Epithelial cell of alveolus of lung (primary cell): ENCODE measurements at places on chromosomes 12 and 14. TPM values are rescaled to one million over a fixed set of nuclear protein-coding genes. Genes with fewer than 3 reads are reported as not detected.

Gene NRL
- total RNA-seq: 1.0 and 3.0 TPM in 2 replicates

Gene SLCO1B1
- not detected in 2 replicates for total RNA-seq

Gene KRT72
- not detected in 2 replicates for total RNA-seq

Gene LGR5
- total RNA-seq: not detected in 2 replicates

Gene DTX1
- total RNA-seq: 0.39 TPM in 1 of 2 replicates, not detected in the other

Gene RASAL1
- total RNA-seq: not detected in 2 replicates

Gene KRT6B
- 1.0 TPM in 1 of 2 replicates, not detected in the other for total RNA-seq

Gene RHOJ
- 1.4 and 5.3 TPM in 2 replicates for total RNA-seq

Gene GLT8D2
- 8.2 and 13.1 TPM in 2 replicates for total RNA-seq

Gene NUP107
- 18.9 and 20.4 TPM in 2 replicates for total RNA-seq

Gene CLEC2A
- total RNA-seq: not detected in 2 replicates

Gene POTEG
- total RNA-seq: not detected in 2 replicates

Gene CPNE6
- not detected in 2 replicates for total RNA-seq

Gene PRPF40B
- total RNA-seq: 6.6 and 7.2 TPM in 2 replicates

Gene ZBTB1
- total RNA-seq: 23.0 and 44.2 TPM in 2 replicates

Gene KRT8
- 32.7 and 229 TPM in 2 replicates for total RNA-seq

Gene KLRC4
- not detected in 2 replicates for total RNA-seq

Gene OLR1
- total RNA-seq: 4.0 and 10.1 TPM in 2 replicates

Gene NGB
- not detected in 2 replicates for total RNA-seq

Gene CCDC175
- total RNA-seq: not detected in 2 replicates

Gene SRRM4
- not detected in 2 replicates for total RNA-seq

Gene ACSM4
- total RNA-seq: not detected in 2 replicates

Gene BMP4
- 14.6 and 117 TPM in 2 replicates for total RNA-seq

Gene ABCC9
- total RNA-seq: 1.5 and 1.6 TPM in 2 replicates

Gene C12orf54
- 2.2 TPM in 1 of 2 replicates, not detected in the other for total RNA-seq

Gene ZNF839
- total RNA-seq: 5.9 and 7.9 TPM in 2 replicates

Gene NTF3
- 0.08 and 0.13 TPM in 2 replicates for total RNA-seq

Gene TTLL5
- 11.5 and 16.2 TPM in 2 replicates for total RNA-seq

Gene RERGL
- total RNA-seq: not detected in 2 replicates

Gene NFE2
- not detected in 2 replicates for total RNA-seq

Gene TAS2R7
- not detected in 2 replicates for total RNA-seq

Gene EPYC
- total RNA-seq: not detected in 2 replicates

Gene KLHL33
- total RNA-seq: 0.13 TPM in 1 of 2 replicates, not detected in the other

Gene A2M
- 2.5 and 566 TPM in 2 replicates for total RNA-seq

Gene HOXC12
- total RNA-seq: not detected in 2 replicates

Gene PPP1CC
- 108 and 140 TPM in 2 replicates for total RNA-seq

Gene TRPV4
- total RNA-seq: 1.2 and 8.7 TPM in 2 replicates
